ENCODE measurements at places on chromosomes 1 and 21. TPM values are rescaled to one million over a fixed set of nuclear protein-coding genes. Genes with fewer than 3 reads are reported as not detected.

DNA sequence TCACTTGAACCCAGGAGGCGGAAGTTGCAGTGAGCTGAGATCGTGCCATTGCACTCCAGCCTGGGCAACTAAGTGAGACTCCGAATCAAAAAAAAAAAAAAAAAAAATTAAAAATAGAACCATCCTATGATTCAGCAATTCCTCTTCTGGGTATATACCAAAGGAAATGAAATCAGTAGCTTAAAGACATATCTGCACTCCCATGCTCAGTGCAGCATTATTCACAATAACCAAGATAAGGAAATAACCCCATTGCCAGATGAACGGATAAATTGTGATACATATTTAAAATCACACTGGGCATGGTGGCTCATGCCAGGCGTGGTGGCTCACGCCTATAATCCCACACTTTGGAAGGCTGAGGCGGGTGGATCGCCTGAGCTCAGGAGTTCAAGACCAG lies 23.8 kb downstream of the ALDH9A1 start:
- no peak for DNase-seq

DNA sequence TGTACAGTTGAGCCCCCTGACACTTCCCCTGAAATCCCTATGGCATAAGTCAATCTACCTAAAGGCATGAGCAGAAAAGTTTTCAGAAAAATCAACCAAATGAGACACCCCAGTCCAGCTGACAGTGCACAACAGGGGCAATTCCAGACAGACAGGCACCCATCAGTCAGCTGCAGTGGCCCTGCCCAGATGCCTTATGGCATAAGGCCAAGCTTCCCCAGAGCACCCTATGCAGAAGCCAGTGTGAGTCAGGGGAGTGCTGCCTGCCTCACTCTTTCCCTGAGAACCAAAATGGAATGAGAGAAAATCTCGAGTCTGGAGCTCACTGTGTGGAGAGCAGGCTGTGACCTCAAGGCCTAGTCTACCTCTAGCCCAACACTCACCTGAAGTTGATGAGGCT lies 38.1 kb downstream of the MRAP start:
- DNase-seq, result peak; percentile 49

DNA sequence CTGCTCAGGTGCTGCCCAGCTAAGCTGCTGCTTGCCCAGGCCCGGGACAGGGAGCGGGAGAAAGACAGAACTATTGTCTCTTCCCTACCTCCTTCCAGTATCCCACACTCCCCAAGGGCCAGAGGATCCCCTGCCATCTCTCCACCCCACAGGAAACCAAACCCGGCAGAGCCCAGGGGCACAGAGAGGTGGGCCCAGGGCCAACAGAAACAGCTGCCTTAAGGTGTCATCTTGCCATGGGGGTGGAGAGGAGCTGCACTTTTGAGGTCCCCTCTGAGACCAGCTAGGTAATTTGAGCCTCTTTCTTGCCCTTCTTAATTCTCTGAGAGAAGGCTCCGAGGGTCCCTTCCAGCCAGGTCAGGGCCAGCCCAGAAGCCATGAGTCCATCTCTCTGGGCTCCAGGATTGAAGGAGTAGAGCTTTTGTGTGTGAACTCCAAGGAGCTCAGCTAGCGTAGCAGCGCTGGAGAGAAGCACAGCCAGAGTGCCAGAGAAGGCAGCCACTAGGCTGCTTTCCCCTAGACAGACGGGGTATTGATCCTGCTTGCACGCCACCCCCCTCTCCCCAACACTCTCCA lies 9.7 kb upstream of the GPR61 start:
- no peak for DNase-seq

DNA sequence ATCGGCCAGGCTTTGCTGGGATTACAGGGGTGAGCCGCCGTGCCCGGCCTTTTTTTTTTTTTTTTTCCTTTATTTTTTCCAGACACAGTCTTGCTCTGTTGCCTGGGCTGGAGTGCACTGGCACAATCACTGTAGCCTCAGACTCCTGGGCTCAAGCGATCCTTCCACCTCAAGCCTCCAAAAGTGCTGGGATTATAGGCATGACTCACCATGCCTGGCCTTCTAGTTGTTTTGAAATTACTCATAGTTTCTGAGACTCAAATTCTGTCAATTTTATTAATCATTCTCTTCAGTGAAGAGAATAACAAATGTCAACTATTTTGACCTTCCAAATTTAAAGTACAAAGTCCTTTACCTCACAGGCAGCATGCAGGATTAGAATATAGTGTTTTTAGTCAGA lies 374.5 kb downstream of the PLA2G4A start:
- DNase-seq, result peak; percentile 63

- no peak for DNase-seq
Measured at GRCh38 chr1:37310064-37310463, 164.3 kb upstream of the ZC3H12A start.

DNA sequence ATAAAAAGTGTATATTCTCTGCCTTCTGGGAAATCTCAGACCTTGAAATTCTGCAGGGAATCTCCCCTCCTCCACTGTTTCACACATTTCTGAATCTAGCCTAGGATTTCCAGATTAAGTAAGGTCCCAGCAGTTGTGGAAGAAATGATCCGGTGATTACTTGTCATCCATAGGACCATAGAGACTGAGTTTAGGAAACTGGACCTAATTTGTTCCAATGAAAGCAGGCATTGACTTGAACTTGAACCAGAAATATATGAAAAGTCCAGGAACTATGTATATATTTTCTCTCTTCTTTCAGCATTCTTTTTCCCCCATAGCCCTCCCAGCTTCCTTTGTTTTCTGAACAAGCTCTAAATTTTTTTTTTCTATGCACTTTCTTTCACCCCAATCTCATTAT lies 149.5 kb upstream of the SPAG17 start:
- DNase-seq, result no peak

DNA sequence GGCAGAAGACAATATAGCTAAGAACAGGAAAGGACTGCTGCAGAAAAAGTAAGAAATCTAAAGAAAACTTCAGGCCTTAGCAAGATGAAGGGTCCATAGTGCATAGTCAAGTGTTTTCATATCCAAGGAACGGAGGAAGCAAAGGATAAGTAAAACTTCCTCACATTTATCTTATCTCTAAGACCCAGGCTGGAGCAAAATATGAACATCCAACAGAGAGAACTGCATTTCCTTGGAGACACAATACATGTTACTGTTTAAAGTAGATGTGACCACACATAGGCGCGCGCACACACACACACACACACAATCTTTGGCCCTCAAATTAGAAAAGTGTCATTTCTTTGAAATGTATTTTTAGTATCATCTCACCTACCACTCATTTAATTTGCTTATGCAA lies 66.7 kb downstream of the TTLL7 start:
- DNase-seq, result no peak

Gene CFHR3
- not detected for total RNA-seq

Measured in astrocyte (in vitro differentiated cells and primary cell).